Fibroblast of skin of right biceps (primary cell): ENCODE measurements at places on chromosomes 4 and X.

GRCh38 chrX:87517571-87518141 lies at the start of gene KLHL4:
KLHL4 (plus strand) TSS chrX:87517802; CDS start chrX:87517894, 92 bp downstream.
- peak; percentile 75 for DNase-seq

DNA sequence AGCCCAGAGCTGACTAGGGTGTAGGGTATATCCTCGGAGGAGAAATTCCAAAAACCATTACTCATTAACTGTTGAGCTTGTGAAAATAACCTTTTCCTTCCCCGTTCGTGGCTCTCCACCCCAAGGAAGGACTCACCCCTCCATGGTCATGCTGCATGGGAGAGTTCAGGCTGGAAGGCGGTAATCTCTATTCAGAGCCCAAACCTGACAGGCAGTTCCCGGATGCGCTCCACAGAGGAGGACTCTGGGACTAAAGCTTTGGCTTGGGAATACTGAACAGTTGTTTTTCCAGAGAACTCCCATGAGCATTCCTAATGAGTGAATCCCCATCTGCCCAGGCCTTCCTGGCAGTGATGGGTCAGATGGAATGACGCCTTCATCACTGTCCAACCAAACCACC lies 125.4 kb downstream of the BCOR start:
- DNase-seq: peak; percentile 69

GRCh38 chr4:59759082-59759825 lies 1440.9 kb upstream of the ADGRL3 start:
- no peak for DNase-seq

- DNase-seq: no peak
These were observed 58.0 kb downstream of the VGLL1 start for GRCh38 chrX:136589966-136590365.

DNA sequence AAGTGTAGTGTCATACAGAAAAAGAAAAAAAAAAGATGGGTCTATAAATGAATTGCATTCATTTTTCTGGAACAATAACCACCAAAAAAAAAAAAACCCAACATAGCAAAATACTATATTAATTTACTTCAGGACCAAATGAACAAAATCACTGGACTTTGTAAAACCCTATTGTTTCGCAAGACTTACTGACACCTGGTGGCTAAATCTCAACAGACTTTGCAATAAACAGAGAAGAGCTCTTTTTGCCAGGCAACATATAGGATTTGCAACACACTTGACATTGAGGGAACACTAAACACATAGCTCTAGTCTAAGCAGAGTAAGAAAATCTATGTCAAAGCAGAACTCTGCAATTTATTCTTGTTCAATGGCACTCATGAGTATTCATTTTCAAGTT lies 990.2 kb downstream of the STPG2 start:
- no peak for DNase-seq
